K562 (cell line): ENCODE measurements at places on chromosomes 4 and X.
A peak's percentile ranks its signal among the peaks of the same experiment; 100 is the strongest.

GRCh38 chrX:131951166-131951565 is 71.9 kb upstream of the STK26 start:
- no peak for DNase-seq

DNA sequence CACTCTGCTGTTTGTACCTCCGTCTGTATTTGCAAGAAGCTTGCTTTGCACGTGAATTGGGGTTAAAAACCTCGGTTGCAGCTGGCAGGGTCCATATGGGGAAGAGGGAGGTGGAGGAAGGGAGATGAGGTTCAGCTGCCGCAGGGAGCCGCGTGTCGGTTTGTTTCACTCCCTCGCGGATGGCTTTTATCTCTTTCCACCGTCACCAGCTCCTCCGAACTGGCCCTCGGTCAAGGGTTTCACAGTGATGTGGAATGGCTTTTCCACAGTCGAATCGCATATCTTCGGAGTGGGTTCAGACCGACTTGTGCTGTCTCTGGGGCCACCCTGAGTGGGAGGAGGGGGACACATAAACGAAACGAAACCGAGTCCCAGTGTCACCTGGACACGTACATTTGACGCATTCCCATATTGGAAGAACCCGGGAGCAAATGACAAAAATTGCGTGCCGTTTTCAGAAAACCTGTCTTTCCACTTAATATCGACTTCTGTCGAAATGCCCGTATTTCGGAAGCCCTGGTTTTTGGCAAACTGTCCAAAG is 929 bp downstream of the ZBTB33 start:
- DNase-seq: peak; percentile 19

- no peak for DNase-seq
These were observed 375.5 kb downstream of the PCDH18 start for GRCh38 chr4:137156807-137157206.

DNA sequence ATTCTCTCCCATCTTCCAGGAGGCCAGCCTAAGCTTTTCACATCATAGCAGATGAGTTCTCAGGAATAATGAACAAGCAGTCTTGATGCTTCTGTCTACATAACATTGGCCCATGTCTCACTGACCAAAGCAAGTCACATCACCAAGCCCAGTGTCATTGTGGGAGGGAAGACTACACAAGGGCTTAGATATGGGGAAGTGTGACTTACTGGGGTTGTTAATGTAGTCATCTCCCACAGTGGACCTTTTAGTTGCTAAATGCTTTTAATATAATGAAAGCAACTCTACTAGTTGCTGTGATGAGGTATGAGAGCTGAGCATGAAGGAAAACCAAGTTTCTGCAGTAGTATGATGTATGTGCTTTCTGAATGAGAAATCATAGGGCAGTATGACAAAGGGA is 40.5 kb downstream of the TSPAN7 start:
- no peak for DNase-seq

GRCh38 chr4:157072002-157072401 is 3.9 kb upstream of the GLRB start:
- DNase-seq: no peak

GRCh38 chr4:183099537-183100297 is 660 bp downstream of the WWC2 start:
- peak; percentile 37 for DNase-seq

GRCh38 chr4:96145601-96146000 is 305.7 kb downstream of the PDHA2 start:
- DNase-seq: no peak

GRCh38 chr4:175297965-175298565 is 379.9 kb downstream of the ADAM29 start:
- DNase-seq: no peak

DNA sequence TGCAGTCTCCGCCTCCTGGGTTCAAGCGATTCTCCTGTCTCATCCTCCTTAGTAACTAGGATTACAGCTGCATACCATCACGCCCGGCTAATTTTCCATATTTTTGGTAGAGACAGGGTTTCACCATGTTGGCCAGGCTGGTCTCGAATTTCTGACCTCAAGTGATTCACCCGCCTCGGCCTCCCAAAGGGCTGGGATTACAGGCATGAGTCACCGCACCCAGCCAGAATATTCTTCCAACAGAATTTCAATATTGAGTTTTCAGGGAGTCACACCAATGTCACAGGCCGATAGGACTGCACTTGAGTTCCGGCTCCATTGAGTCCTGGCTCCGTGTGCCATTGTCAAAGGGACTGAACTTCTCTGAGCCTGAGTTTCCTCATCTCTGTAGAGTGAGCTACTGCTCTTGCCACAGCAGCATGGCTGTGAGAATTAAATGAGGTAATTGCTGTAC is 82.9 kb downstream of the CLCN4 start:
- DNase-seq: no peak

- no peak for DNase-seq
These were observed 28.9 kb upstream of the LRBA start for GRCh38 chr4:151043803-151044515.

DNA sequence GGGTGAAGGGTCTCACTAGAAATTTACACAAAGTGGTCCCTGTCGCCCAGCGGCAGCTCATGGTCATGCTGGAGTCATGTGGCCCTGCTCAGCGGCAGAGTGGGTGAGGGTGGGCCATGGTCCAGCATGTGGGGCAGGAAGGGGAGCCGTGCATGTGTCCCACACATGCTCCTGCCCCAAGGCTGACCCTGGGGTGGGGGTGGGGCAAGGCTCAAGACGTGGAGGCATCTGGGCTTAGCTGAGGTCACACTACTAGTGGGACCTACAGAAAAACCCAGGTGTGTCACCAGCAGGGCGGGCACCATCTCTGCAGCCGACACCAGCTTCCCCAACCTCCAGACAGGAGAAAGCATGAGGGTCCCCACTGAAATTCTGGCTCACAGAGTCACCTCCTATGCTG is 42.4 kb downstream of the EVC start:
- no peak for DNase-seq

GRCh38 chr4:52172166-52172565 is 121.1 kb downstream of the SPATA18 start:
- DNase-seq: no peak

DNA sequence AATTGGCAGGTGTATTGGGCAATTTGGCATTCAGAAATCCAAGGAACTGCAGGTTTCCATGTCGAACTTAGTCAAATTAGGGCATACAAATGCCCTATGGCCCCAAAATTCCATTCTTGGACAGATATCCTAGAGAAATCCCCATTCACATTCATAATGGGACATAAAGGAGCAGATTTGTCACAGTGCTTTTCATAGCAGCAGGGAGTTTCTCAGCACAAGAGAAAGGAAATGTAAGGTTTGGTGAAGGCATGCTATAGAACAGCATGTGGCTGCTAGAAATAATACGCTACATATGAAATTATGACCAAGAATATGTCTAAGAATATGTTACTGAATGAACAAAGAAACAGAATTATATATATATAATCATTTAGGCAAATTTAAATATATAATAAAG is 437.5 kb upstream of the BOD1L1 start:
- no peak for DNase-seq

- DNase-seq: no peak
These were observed 249.0 kb upstream of the MAB21L2 start for GRCh38 chr4:150332961-150333360.

DNA sequence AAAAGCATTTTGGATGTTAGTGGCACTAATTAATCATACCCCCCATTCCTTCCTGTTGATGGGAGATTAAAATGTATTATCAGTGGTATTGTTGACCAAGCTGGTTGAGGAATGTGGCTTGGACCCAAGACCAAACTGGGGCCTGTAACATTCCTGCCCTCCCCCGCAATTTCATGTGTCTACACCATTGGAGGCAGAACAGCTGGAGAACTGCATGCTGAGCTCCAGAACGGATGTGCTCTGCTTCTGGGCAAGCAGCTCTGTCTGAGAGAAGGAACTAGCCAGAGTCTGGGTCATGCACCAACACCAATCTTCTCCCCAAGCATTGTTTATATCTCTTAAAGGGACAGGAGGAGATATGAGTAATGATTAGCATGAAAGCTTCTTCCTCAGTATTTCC is 185.5 kb downstream of the CEP135 start:
- DNase-seq: no peak

DNA sequence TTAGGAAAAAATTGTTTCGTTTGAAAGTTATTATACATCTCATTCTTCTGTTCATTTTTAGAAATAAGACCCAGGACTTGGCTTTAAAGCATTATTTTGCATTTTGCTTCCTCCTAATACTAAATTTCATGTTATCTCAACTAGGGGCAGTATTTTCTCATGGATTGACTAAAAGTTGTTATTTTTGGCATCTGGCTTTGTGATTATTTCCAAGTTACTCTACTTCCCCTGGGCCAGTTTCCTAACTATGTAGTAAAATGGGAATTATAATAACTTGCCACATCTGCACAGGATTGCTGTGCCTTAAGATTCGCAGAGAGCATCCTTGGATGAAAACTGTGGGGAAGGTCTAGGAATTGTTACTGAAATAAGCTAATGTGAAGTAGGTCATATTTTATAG is 3.0 kb downstream of the RBPJ start:
- DNase-seq: no peak

- no peak for DNase-seq
These were observed 3.8 kb downstream of the GALNTL6 start for GRCh38 chr4:171817026-171817425.

DNA sequence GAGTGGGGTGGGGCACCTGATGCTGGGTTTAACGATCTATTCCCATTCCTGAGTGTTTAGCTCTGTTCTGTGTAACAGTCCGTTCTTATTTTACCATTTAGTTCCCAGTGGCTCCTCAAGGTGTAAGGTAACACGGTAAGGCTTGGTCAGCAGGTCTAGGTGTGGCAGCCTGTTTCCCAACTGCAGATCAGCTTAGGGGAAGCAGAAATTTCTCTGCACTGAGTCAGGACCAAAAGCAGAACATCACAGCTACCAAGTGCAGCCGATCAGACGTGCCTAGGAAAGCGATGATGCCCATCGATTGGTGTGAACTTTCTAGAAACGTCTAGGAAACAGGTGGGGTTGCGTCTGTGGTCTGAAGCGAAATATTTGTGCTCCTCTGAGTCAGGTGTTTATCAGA is 240.1 kb downstream of the STIM2 start:
- DNase-seq: no peak

GRCh38 chr4:27184508-27185155 is 324.0 kb downstream of the STIM2 start:
- DNase-seq: no peak

- DNase-seq: no peak
These were observed 365.7 kb upstream of the MAD2L1 start for GRCh38 chr4:120432301-120432860.

GRCh38 chr4:150436598-150437370 is 145.2 kb upstream of the MAB21L2 start:
- no peak for DNase-seq

- no peak for DNase-seq
These were observed 1.0 kb downstream of the POF1B start for GRCh38 chrX:85378461-85378860.

DNA sequence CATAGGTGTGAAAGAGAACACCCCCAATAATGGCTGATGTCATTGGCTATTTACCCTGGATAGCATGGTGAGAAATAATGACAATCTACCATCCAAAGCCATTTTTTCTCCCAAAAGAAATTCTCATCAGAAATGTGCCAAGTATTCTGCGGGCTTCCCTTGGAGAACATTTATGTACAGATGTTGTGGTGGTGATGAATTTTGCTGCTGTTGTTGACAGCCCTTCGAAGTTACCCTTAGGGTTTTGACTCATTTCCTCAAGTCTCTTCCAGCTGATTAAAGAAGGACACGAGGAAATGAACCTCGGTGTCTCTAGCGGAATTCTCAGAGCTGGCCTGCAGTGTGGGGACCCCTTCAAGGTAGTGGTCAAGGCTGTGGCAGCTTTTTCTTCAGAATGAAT is 3.4 kb downstream of the KIT start:
- DNase-seq: no peak

DNA sequence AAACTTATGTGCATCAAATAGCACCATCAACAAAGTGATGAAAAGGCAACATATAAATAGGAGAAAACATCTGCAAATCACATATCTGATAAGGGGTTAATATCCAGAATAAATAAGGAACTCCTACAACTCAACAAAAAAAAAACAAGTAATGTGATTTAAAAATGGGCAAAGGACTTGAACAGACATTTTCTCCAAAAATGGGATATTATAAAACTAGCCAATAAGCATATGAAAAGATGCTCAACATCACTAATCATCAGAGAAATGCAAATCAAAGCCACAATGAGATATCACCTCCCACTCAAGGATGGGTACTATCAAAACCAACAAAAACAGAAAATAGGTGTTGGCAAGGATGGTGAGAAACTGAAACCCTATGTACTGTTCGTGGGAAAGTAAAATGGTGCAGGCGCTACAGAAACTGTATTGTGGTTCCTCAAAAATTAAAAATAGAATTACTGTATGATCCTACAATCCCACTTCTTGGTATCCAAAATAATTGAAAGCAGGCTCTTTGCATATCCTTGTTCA is 2.4 kb downstream of the DNAJB14 start:
- no peak for DNase-seq

DNA sequence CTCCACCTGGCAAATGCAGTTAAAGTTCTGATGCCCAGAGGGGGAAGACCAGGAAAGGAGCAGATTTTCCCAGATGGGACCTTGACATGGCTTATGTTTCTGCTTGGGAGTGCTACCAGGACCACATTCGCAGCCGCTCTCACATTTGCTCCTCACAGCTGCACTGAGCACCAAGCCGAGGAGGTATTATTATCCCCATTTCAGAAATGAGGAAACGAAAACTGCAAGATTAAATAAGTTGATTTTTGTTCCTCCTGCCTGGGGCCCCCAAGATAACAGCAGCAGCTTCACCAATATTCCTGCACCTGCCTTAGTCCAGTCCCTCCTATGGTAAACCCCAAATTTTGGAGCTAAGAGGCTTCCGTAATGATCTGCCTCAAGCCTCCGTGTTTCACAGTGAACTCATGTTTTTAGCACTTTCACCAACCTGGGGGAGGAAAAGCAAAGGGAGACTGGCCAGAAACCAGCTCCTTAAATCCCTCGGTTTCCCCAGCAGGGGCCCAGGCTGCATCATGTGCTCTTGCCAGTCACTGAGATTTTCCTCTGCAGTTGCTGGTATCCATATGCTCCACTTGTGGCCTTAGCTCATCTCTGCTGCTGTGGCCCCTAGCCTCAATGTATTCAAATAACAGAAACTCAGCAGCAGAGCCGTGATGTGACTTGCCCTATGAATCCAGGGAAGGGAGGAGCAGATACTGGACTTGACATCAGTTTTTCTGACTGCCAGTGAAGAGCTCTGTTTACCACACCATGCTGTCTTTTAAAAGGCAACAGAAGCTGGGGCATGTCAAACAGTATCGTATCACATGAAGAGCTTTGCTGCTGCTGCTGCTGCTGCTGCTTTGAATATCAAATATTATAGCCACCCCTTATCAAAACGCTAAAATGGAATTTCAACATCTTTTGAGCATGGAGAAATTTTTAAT is 95.5 kb upstream of the KLHL13 start:
- no peak for DNase-seq
